Fibroblast of skin of back (primary cell): ENCODE measurements at places on chromosomes 7 and 10.

GRCh38 chr10:27542812-27543211, 38.7 kb downstream of the RAB18 start:
- peak; percentile 40 for DNase-seq

DNA sequence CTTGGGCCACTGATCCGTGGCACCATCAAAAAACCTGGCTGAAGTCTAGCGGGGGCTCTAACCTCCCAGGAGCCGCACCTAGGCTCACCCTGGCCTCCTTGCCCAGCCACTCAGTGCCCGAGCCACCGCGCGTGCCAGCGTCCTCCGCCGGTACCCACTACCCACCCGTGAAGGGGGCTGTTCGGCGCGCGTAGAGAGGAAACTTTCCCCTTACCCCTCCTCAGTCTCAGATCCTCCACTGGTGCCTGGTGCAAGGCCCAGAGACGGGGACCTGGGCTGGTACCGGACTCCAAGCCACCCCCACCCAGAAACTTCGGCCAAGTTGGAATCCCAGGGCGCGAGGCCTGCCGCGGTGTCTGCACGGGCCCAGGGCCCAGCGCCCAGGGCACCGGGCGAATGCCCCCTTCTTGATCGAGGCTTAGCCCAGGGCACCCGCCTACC, 3.5 kb upstream of the EBF3 start:
- DNase-seq, result no peak

- peak; percentile 14 for DNase-seq
Measured at GRCh38 chr10:3570855-3571266, 214.1 kb downstream of the KLF6 start.

DNA sequence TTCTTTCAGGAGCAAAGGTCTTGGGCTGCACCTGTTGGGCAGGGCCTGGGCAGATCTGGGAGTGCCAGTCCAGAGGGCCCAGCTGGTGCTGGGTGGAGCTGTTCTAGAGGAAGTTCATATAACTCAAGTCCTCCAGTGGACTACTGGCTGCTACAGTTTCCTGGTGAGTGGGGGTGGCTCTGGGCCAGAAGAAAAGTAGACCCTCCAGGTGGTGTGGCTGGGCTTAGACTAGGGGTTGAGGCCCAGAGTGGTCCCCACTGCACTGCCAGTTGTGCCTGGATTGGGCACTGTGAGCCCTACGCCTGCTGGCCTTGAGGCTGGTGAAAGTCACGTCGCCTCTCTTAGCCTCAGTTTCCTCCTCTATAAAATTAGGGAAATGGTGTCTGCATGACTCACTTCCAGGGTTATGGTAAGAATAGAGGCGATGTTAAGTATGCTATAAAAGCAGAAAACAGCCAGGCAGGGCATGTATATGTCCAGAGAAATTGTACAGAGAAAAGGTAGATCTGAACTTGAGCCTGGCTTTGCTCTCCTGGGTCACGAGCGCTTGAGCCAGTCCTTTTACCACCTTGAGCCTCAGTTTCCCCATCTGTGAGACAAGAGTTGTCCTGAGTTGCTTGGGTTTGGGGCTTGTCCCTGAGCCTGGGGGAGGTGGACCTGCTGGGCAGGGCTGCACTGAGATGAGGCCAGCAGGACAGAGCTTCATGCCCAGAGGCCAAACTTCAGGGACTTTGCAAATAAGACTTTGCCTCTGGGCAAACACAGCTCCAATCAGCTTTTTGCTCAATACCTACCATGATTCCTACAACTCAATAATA, 3.8 kb upstream of the CLDN3 start:
- no peak for DNase-seq

GRCh38 chr7:26035552-26035951, 116.4 kb upstream of the NFE2L3 start:
- DNase-seq, result no peak

DNA sequence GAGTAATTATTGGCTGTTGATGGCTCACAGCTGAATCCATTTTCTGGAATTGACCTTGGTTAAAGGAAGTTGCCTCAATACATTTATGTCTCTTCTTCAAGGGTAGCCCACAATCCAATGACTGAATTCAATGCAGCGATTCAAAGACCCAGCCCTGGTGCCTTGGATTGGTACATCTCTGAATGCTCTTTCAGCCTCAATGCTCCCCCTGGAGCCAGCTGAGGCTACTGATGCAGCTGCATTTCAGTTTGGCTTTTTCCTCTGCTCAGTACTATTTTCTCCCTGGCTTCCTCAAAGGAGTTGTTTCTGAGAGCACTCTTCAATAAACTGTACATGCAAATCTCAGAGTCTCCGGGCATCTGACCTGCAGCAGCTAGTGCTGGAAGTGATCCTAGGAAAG, 633 bp upstream of the EBLN1 start:
- no peak for DNase-seq

GRCh38 chr10:72904806-72905205, 11.3 kb downstream of the OIT3 start:
- no peak for DNase-seq

DNA sequence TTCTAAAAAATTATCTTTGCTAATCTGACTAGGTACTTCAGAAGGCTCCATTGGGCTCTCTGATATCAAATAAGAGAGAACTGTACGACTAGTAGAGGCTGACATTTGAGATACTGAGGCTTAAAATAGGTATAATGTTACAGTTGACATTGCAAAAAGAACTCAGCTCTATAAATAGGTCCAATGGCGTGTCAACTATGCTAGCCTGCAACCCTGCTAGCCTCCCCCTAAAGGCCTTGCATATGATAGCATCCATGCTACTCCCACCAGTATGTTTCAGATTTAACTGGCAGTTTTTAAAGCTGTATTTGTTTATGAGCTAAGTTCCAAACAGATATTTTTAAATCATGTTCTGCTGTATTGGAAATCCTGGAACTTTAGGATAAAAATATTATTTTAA, at the start of gene PPP1R3A:
TSS of gene PPP1R3A (minus strand) at position 64 of the 400 bp plus-strand sequence. CDS start at position 51, 13 bp downstream.
- DNase-seq, result peak; percentile 30

DNA sequence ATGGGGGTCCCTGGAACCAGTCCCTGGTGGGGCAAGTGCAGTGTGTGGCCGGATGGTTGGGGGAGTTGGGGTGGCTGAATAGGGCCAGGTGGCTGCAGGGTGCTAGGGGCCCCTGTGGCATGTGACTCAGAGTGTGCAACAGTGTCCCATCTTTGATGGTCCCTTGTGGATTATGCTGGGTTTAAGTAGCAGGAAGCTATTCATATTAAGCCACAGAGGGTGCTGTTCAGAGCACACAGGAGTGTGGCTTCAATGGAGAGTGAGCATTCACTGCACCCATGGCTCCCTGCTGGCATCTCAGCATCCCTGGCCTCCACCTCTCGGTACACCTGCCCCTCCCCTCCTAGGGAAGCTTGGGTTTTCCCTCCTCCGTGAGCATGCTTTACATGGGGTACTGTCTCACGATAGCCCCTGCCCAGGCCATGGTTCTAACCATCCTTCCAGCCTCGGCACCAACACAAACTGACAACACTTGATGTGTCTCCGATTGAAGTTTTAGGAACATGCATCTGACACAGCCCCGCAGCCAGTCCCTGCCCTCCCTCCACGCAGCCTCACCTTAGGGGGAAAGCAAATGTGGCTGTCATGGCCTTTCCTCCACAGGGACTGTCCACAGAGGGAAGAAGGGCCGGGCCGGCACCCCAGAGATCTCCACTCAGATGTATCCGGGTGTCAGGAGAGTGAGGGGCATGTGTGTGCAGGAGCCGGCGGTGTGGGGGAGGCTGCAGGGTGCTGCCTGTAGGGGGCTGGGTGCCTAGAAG, 30.4 kb upstream of the PPIF start:
- peak; percentile 44 for DNase-seq
